ENCODE measurements at places on chromosomes 12 and 14.

- DNase-seq, result no peak
Observed at GRCh38 chr14:68655911-68656316, 137.0 kb downstream of the ZFP36L1 start.

DNA sequence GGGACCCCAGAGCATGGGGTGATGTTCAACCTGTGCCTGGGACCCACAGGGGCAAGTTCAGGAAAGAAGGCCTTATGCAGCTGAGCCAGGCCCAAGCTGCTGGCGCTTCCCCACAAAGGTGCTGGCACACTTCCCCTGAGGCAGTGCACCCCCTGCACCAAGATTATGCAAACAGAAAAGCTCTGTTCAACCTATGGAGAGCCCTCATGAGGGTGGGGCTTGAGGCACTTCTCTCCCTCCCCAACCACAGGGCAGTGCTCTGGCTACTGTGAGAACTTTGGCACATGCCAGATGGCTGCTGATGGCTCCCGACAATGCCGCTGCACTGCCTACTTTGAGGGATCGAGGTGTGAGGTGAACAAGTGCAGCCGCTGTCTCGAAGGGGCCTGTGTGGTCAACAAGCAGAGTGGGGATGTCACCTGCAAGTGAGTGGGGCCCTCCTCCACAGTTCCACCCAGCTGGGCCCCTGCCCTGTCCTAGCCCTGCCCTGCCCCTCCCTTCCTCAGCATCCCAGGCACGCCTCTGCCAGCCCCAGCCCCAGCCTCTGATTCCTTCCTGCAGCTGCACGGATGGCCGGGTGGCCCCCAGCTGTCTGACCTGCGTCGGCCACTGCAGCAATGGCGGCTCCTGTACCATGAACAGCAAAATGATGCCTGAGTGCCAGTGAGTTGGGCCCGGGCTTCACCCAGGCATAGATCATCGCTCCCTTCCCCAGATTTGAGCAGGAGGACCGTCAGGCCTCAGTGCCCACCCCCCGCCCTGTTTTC is 5.5 kb upstream of the NXPH4 start:
- no peak for DNase-seq

GRCh38 chr12:52351196-52352059 is 15.9 kb downstream of the KRT85 start:
- DNase-seq, result no peak

GRCh38 chr14:77832297-77832696 is 32.4 kb downstream of the ADCK1 start:
- no peak for DNase-seq

DNA sequence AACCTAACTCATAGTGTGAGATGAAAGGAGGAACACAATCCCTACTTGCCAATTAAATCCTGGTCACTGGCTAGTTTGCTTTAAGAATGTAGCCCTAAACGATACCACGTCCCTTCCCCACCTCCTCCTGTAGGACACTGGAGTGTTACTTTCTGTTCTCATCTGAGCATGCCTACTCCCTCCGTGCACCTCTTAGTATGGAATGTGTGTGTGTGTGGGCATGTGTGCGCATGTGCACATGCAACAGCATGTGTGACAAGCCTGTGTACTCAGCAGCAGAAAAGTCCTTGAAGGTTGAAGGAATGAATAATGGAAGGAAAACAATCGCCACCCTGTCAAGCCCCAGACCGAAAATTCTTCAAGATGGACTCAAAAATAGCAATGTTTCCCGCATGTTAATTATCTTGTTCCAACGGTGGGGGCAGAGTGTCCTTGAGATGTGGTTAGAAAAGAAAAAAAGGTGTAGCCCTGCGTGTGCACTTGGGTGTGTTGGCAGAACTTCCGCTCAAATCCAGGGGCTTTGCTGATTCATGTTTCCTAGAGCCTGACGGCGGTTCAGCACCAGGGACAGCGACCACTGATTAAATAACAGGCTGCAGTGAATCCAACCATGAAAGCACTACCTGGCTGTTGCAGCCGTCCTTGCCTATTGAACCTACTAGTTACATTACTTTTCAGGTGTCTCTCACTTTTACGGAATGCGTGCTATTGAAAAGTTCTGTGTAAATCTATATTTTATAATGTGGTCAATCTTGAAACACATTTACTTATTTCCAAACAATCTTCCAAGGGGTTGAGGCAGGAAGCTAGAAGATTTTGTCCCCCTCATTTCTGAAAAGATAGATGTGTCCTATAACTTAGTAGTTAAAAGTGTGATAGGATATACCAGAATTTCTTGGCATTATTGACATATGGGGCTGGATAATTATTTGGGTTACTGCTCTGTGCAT is 79.8 kb downstream of the SRRM4 start:
- DNase-seq, result no peak

All from stimulated activated CD8-positive, alpha-beta memory T cell treated with anti-CD3 and anti-CD28 coated beads, Interleukin-2, amount 100 ng/mL, for 48 hours (primary cell).